ENCODE measurements at places on chromosomes 5 and 9.
A peak's percentile ranks its signal among the peaks of the same experiment; 100 is the strongest.

DNA sequence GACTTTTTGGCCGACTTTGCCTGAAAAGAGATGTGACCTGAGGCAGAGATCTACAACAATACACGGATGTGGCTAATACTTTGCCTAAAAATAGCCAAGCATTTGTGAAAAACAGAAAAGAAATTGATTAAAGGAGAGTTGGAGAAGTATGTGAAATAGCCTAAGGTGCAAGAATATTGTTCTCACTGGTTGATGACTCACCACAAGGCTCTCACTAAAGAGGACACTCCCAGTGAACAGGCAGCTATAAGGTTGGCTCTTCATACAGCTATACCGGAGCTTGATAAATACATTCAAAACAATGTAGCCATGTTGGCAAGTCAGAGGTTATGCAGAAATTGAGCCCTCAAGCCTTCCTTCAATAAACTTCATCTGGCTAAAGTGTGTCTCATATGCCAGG lies 317.2 kb upstream of the GRAMD2B start:
- no peak overlapping the region for H3K27ac ChIP-seq
- H3K27me3 ChIP-seq, result no peaks in the 10 kb centered on the region
- no peak for DNase-seq
- H3K4me3 ChIP-seq, result no peak overlapping the region
- H3K4me1 ChIP-seq, result no peaks in the 10 kb centered on the region

GRCh38 chr9:131862261-131862660 lies 122.4 kb upstream of the RAPGEF1 start:
- no peaks in the 10 kb centered on the region for H3K4me1 ChIP-seq
- no peaks in the 10 kb centered on the region for H3K36me3 ChIP-seq
- H3K27me3 ChIP-seq, result no peaks in the 10 kb centered on the region

- no peak for DNase-seq
- H3K4me3 ChIP-seq, result no peak overlapping the region
These were observed 3.6 kb downstream of the NKX2-5 start for GRCh38 chr5:173231381-173231766.

DNA sequence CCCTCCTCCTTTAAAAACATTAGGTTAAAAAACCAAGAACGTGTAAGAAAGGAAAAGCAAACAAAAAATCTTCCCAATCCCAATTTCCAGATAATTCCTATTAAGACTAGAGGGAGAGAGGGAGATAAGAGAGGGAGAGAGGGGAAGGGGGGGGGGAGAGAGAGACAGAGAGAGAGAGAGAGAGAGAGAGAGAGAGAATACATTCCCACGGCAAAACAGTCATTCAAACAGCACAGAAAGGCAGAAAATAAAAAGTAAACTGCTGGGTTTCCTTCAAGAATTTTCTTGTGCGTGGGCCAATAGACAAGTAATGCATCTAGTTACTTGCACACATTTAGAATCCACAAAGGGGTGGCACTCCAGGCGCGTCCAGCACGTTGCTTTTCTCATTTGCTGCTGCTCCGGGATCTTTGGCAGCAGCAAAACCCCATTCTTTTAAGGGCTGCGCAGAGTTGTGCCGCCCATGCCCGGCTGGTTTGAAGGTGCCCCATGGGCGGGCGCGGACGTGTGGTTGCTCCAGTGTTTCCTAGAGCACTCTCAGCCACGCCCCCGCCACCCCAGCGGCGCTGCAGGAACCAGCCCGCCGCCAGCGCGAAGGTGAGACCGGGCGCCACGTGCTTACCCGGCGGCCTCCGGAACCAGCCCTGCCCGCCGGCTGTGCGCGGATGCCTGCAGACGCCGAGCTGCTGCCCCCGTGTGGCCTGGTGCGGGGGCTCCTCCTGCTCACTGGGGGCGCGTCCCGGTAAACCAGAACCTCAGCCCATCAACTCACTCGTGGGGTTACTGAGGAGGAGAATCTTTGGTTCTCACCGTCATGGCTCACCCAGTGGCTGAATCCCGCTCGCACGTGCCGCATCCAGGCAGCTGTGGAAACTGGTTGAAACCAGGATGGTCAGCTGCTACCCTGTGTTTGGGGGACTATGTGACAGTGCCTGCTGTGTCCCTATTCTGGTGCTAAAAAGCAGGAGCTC lies 44.6 kb downstream of the STC2 start:
- H3K4me1 ChIP-seq, result no peaks in the 10 kb centered on the region
- no peaks in the 10 kb centered on the region for H3K36me3 ChIP-seq
- peak overlapping the region; percentile 21 for H3K4me3 ChIP-seq
- no peaks in the 10 kb centered on the region for H3K27me3 ChIP-seq
- no peak overlapping the region for H3K27ac ChIP-seq
- no peak for DNase-seq

DNA sequence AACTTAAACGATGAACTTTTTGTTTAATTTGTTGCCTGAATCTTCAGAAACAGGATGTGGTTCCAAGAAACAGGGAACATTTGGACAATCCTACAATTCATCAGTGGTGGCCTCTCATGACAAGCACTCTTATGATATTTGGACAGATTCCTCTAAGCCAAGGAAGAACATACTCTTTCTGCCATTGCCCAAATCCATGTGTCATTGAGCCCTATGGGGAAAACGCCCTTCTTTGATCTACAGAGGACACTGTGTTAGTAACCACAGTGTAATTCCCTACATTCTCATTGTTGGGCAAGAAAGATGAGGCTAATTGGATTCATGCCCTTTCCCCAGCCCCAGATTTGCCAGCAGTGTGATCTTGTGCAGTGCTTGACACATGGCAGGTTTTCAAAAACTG lies 167.7 kb upstream of the PTCH1 start:
- DNase-seq, result no peak
- H3K4me1 ChIP-seq, result no peaks in the 10 kb centered on the region
- H3K27me3 ChIP-seq, result no peaks in the 10 kb centered on the region
- H3K27ac ChIP-seq, result no peak overlapping the region

GRCh38 chr9:8732367-8733075 lies 932.9 kb upstream of the DMAC1 start:
- H3K4me1 ChIP-seq, result no peaks in the 10 kb centered on the region
- no peak overlapping the region for H3K27ac ChIP-seq
- no peaks in the 10 kb centered on the region for H3K36me3 ChIP-seq
